Left ventricle myocardium superior (tissue), 1 donor: ENCODE measurements at places on chromosomes 3 and 15. TPM values are rescaled to one million over a fixed set of nuclear protein-coding genes. Genes with fewer than 3 reads are reported as not detected.

The DAZL gene
- total RNA-seq, result not detected

The TICRR gene
- 0.12 TPM for total RNA-seq

The PLA1A gene
- total RNA-seq, result 1.3 TPM

The RASL12 gene
- total RNA-seq, result 18.9 TPM

The POC1A gene
- 1.5 TPM for total RNA-seq

The MSL2 gene
- total RNA-seq, result 23.2 TPM

The ATP13A5 gene
- total RNA-seq, result not detected

The LRRC31 gene
- not detected for total RNA-seq

The ZPLD1 gene
- total RNA-seq, result not detected

The KNG1 gene
- 0.37 TPM for total RNA-seq

The SCAANT1 gene
- total RNA-seq, result not detected

The AHSG gene
- not detected for total RNA-seq

The CPEB1 gene
- 0.72 TPM for total RNA-seq

The TPRA1 gene
- 22.8 TPM for total RNA-seq

The NEK11 gene
- total RNA-seq, result 1.2 TPM

The TMEM158 gene
- 0.82 TPM for total RNA-seq

The CPN2 gene
- 0.40 TPM for total RNA-seq

The NANOGP8 gene
- total RNA-seq, result not detected

The LOXL1 gene
- 12.9 TPM for total RNA-seq

The PLCD1 gene
- total RNA-seq, result 6.9 TPM

The UBA7 gene
- total RNA-seq, result 26.7 TPM

The ALG3 gene
- 18.5 TPM for total RNA-seq

The ANKRD34C gene
- total RNA-seq, result not detected

The SCN11A gene
- total RNA-seq, result not detected

The RARB gene
- total RNA-seq, result 22.8 TPM

The SH2D7 gene
- total RNA-seq, result not detected

The BCHE gene
- 2.6 TPM for total RNA-seq

The CTXN2 gene
- total RNA-seq, result not detected

The RPP25 gene
- 2.3 TPM for total RNA-seq

The COL6A5 gene
- not detected for total RNA-seq

The ABHD17C gene
- 7.5 TPM for total RNA-seq

The TLR9 gene
- total RNA-seq, result 0.17 TPM

The TMEM89 gene
- not detected for total RNA-seq

The LCMT2 gene
- total RNA-seq, result 4.4 TPM

The ZDHHC23 gene
- 3.4 TPM for total RNA-seq

The ADPGK gene
- 8.4 TPM for total RNA-seq

The AMT gene
- 30.5 TPM for total RNA-seq

The NR2E3 gene
- not detected for total RNA-seq

The DHX36 gene
- 31.0 TPM for total RNA-seq

The GOLGA6D gene
- not detected for total RNA-seq

The ARNT2 gene
- 4.1 TPM for total RNA-seq

The GRK7 gene
- not detected for total RNA-seq

The SPATA12 gene
- total RNA-seq, result not detected

The FOXB1 gene
- not detected for total RNA-seq

The BOC gene
- 5.5 TPM for total RNA-seq

The AADACL2 gene
- total RNA-seq, result not detected

The OIP5 gene
- not detected for total RNA-seq
